MG63 (cell line): ENCODE measurements at places on chromosomes 16 and 17. TPM values are rescaled to one million over a fixed set of nuclear protein-coding genes. Genes with fewer than 3 reads are reported as not detected.

DNA sequence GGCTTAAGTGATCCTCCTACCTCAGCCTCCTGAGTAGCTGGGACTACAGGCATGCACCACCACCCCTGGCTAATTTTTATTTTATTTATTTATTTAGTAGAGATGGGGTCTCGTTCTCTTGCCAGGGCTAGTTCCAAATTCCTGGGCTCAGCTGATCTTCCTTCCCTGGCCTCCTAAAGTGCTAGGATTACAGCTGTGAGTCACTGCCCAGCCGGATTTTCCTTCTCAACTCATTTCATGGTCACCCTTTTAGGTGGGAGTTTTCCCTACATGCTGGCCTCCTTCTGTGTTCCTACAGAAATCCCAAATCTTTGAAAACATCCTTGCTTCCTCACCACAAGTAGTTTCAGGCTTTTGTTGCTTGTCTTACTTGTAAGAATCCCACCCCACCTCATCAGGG is 102.1 kb upstream of the SIAH1 start:
- DNase-seq: peak; percentile 14

- no peak for DNase-seq
Measured at GRCh38 chr16:67673712-67674580, 7.3 kb downstream of the C16orf86 start.

GRCh38 chr17:33574942-33575445 is 281.9 kb upstream of the ASIC2 start:
- no peak for DNase-seq

The CDRT15L2 gene
- total RNA-seq: not detected in 2 replicates

- no peak for DNase-seq
Measured at GRCh38 chr16:82628711-82629110, 1.9 kb downstream of the CDH13 start.

- no peak for DNase-seq
Measured at GRCh38 chr16:67298277-67298676, 18.9 kb downstream of the PLEKHG4 start.

- no peak for DNase-seq
Measured at GRCh38 chr16:73317321-73317857, 269.5 kb upstream of the ZFHX3 start.
